Kidney epithelial cell (primary cell): ENCODE measurements at places on chromosomes 11 and 22.

GRCh38 chr22:41862530-41863266, 29.8 kb downstream of the SREBF2 start:
- DNase-seq: no peak

DNA sequence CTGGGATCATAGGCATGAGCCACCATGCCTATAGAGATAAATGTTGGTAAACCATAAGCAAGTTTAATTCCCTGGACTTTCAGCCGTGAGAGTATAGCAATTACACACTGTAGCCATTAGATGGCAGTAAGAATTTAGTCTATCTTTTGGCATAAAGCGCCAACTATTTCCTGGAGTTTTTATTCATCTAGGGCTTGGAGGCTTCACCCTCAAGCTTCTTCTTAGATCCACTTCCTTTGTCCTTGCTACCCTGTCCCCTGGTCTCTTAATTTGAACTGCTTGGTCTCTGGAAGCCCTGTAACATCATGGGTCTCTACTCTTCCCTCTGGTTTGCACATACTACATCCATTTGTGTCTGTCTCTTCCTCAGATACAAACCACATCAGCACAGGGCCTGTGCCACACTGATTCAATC, 38.2 kb downstream of the OR10A6 start:
- DNase-seq: no peak

DNA sequence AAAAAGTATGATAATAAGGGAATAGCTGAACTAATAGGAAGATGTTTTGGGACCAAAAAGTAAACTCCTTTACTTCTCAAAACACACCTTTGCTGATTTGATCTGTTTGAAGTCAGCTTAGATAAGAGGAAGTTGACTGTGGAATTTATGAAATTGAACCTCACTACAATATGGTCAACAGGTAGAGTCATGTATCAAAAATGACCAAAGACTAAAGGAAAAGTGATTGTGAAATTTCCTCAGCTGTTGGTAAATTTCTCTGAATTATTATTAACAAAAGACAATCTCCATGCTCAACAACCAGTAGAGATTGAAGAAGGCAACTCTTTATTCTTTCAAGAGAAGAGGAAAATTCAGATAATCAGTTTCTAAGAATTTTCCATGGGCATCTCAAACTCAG, 826.5 kb downstream of the KCNA4 start:
- no peak for DNase-seq

GRCh38 chr11:8831861-8832260, 79.1 kb upstream of the AKIP1 start:
- DNase-seq: no peak

- no peak for DNase-seq
Measured at GRCh38 chr11:13364388-13364787, 86.8 kb downstream of the BMAL1 start.

GRCh38 chr22:38716826-38717225, 11.1 kb downstream of the GTPBP1 start:
- DNase-seq: no peak

- no peak for DNase-seq
Measured at GRCh38 chr11:70065318-70066135, 12.6 kb upstream of the ANO1 start.

- DNase-seq: no peak
Measured at GRCh38 chr22:37308385-37309200, 26.3 kb downstream of the CYTH4 start.

DNA sequence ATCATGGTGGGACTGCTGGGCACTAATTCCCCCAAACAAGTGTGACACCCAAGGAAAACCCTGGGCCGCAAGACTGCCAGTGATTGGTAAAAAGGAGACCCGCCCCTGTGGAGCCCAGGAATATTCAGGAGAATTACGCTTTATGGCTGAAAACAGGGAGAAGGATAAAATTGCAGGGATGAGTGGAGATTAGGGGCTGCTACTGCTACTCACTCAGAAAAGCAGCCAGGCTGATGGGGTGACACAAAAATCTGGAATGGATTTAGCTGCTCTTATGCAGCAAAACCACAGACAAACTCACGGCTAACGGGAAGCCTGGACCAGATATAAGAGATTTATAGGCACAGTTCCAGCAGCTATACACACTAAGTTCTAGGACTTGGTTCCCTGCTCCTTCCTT, 4.4 kb upstream of the FBXO3 start:
- DNase-seq: no peak

DNA sequence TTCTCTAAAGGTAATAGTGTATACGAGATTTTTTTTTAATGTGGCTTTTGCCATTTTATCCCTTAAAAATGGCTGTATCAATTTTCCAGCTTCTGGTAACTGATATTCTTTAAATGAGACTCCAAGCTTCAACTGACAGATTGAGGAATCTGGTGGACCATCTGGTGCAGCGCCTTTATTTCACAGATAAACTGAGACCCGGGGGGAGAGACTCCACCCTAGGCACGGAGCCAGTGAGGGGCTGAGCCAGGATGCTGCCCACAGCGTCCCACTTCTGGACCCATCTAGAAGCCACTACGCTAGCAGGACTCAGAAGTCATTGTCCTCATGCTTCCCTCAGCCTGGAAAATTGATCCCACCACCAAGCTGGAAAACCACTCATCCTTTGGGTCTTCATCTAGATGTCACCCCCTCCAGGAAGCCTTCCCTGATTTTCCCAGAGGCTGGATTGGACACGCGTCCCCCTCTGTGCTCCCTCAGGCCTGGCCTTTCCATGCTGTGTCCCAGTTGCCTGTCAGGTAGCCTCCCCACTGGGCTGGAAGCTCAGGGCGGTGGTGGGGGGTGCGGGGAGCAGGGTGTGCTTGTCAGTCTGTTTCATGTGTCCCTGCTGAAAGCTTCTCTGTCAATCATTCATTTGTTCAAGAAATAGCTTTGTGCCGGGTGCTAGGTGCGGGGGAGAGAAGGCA, 12.3 kb upstream of the CD5 start:
- no peak for DNase-seq

- peak; percentile 35 for DNase-seq
Measured at GRCh38 chr11:9150501-9150900, 59.1 kb upstream of the SCUBE2 start.

DNA sequence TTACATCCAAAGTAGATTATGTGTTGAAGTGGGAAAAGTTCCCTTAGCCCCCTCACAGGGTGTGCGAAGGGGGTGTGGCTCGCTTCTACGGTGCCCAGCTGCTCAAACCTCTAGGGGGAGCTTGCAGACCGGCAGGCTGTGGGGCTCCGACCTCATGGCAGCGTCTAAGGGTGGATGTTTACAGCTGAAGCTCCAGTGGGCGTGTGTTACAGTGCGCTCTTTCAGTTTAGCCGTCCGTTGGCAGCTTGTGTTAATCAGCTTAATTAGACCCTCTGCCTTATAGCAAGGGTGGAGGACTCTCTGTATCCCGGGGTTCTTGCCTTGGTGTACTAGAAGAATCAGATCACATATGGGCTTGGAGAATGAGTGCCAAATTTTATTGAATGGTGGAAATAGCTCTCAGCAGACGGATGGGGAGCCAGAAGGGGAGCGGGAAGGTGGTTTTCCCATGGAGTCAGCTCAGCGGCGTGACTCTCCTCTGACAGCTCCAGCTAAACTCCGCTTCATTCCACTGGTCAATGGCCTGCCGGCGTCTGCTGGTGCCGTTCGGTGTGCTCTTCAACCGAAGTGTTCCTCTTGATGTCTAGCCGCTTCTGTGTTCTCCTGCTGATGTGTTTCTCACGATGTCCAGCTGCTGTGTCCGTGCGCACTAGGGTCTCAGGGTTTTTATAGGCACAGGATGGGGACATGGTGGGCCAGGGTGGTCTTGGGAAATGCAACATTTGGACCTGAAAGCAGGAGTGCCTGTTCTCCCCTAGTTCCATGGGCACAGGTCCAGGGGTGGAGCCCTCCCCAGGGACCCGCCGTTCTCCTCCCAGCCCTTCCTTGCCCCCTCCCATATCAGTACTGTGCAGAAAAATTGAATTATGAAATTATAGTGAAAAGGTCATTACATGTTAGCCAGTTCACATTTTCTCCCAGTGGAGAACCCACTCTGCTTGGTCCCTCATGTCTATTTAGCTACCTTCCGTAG, 28.6 kb upstream of the OR10G7 start:
- DNase-seq: no peak

DNA sequence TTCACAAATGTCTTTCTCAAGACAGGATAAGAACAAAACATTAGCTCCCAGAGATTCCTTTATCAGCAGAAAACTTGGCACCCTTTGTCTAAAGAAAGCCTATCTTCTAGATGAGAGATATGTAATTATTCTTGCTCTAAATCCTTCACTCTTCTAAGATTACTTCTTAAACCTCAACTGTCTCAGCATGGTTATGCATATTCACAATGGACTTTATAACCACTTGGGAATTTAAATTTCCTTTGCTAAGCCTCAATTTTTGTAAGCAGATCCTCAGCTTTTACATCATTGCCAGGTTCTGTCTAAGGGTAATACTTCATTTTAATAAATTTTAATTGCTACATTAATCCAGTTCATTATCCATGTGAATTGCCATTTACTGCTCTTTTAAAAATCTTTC, 433.6 kb upstream of the DDI1 start:
- DNase-seq: no peak

- no peak for DNase-seq
Measured at GRCh38 chr22:38965614-38966379, 8.4 kb downstream of the APOBEC3A start.

DNA sequence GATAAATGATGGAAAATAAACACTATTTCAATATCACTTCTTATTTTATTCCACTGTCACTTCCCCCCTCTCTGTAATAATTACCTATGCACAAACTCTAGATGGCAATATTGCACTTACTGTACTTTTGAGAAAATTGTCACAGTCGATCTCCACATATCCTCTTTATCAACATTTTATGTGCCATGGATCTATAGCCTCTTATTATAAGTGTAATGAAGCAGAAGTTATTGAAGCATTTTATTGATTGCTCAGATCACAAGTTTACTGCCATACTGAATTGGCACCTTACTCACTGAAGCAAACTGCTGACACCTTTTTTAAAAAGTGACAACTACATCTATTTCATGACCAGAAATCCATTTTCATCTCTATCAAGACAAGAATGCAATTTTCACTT, 133.4 kb downstream of the DCDC1 start:
- DNase-seq: no peak

GRCh38 chr11:721741-722345, 15.8 kb downstream of the EPS8L2 start:
- no peak for DNase-seq

- no peak for DNase-seq
Measured at GRCh38 chr11:44403176-44403575, 93.2 kb upstream of the ALX4 start.

GRCh38 chr11:82003671-82004515, 729.8 kb downstream of the FAM181B start:
- DNase-seq: peak; percentile 5

DNA sequence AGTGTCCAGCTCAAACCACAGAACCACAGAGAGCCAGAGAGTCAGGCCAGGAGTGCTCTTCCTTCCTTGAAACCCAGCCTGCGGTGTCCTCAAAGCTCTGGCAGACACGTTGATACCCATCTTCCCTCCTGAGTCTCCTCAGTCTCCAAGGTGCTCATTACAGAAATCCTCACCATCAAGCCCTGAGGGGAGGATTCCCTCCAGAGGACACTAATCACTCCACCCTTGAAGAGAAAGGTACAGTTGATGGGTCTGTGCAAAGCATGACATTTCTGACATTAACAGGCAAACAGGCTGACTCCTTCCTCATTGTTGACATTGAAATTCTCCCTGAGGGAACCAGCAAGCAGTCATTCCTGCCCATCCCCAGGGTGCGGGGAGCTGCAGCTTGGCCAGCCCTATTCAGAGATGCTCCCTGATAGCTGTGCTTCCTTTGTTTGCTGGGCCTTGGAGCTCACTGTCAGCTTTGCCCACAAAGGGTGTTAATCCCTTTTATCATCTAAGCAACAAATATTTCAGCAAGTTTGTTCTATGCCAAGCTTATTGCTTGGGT, 101.7 kb upstream of the CSNK2A3 start:
- no peak for DNase-seq

DNA sequence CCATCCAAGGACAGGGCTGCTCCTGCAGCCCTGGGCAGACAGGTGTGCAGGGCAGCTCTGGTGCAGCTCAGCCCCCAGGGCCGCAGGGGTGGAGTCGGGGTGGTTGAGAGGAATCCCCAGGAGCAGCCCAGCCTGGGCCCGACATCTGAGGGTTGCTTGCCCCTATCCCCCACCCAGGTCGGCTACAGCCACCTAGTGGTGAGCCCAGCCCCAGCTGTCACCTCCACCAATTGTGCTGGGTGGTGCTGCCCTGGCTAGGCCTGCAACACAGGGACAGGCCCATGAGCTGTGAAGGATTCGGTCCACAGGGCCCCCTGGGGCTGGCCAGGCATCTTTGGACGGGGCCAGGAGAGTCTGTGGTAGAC, 29.6 kb downstream of the RTN4R start:
- DNase-seq: no peak

GRCh38 chr11:77174559-77174958, 46.5 kb downstream of the MYO7A start:
- DNase-seq: no peak

DNA sequence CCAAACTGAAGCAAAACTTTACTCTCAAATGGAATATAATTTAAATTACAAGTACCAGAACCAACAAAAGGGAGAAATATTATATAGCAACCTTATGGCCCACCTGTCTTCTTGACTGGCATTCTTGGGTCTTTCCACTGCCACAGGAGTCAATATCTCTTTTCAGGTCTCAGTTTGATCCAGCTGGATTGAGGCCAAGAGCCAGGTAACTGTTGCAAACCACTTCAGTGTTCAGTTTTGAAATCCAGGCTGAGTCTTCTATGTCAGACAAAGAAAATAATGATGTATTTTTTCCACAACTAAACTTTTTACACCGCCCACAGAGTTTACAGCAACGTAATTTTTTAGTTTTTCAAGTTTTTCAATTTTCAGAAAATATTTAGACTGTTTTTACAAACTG, 648 bp downstream of the DLG2 start:
- no peak for DNase-seq

- peak; percentile 89 for DNase-seq
Measured at GRCh38 chr11:66011239-66011784, 496 bp upstream of the CST6 start.

DNA sequence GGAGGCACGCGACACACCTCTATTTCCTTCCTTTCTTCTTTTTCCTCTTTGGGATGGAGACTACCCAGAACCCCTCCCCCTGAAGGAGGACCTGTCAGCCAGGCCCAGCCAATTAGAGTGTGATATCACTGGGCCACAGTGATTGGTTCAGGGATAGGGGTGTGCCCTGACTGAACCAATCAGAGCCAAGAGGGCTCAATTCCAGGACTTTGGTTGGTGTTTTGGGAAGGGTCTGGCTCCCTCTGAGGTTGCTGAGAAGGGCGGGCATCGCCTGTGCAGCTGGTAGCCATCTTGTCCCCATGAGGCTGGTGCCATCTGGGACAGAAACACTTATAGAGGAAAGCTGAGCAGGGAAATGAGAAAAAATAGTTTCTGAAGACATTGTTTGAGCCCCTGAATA, 71.4 kb downstream of the CHST1 start:
- DNase-seq: no peak
